ENCODE measurements at places on chromosomes 4 and X. TPM values are rescaled to one million over a fixed set of nuclear protein-coding genes. Genes with fewer than 3 reads are reported as not detected.

The GYPE gene
- 2.4 TPM for polyA plus RNA-seq

The BST1 gene
- 4.6 TPM for polyA plus RNA-seq

The YY2 gene
- not detected for polyA plus RNA-seq

The FABP2 gene
- 153 TPM for polyA plus RNA-seq

The SUV39H1 gene
- polyA plus RNA-seq, result 3.2 TPM

The SPANXB1 gene
- not detected for polyA plus RNA-seq

The SCML2 gene
- polyA plus RNA-seq, result 1.6 TPM
